ENCODE measurements at places on chromosomes 4 and X.

DNA sequence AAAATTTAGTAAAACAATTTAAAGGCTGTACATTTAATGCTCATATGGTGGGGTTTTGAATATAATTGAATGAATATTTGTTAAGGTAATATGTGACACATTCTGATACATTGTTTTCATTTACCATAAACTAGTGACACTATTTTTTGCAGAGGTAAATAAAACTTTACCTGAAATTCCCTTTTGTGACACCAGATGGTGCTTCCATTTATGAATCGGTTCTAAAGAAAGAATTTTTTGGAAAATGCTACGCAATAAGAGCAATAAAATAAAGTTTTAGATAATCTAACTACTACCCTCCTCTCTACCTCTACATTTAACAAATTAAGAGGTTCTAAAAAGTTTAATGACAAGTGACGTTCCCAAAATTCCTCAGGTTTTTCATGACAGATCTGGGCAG lies 448.9 kb downstream of the MAGEB5 start:
- no peak for DNase-seq

DNA sequence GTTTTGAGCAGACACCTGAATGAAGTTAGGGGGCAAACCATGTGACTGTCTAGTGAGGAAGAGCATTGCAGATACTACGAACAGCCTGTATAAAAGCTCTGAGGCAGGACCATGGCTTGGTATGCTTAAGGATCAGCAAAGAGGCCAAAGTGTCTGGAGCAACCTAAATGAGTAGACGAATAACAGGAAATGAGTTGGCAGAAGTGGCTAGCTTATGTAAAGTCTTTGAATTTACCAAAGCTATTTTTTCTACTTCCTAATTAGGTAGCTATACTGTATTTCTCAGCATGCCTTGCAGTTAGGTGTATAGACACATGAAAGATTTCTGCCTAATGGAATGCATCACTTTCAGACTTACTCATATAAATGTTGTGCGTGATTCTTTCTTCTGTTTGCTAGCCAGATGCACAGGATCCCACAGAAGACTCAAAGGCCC lies 9.3 kb upstream of the GPRIN3 start:
- no peak for DNase-seq

- peak; percentile 60 for DNase-seq
These were observed 4.8 kb downstream of the FLNA start for GRCh38 chrX:154369449-154370299.

- DNase-seq = no peak
These were observed 56.4 kb downstream of the DCX start for GRCh38 chrX:111355523-111356115.

DNA sequence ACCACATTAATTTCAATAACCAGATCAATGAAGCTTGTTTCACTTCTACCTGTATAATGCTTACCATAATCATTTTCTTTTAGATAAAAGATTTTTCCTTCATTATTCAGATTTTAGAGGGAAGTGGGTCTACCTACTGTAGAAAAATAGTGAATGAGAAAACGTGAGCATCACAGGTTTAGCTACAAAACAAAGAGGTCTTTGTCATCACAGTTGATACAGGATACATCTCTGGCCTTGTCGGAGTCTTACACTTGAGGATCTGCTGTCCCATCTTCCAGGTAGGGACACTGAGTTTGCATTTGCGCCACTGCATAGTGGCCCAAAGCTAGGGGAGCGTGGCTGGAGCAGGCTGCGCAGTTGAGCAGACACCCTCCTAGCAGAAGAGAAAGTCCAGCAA lies 710 bp downstream of the CLDN24 start:
- DNase-seq = no peak
